ENCODE measurements at places on chromosomes 2 and 18.

- no peak for DNase-seq
These were observed 37.5 kb downstream of the DHRS9 start for GRCh38 chr2:169106563-169107545.

DNA sequence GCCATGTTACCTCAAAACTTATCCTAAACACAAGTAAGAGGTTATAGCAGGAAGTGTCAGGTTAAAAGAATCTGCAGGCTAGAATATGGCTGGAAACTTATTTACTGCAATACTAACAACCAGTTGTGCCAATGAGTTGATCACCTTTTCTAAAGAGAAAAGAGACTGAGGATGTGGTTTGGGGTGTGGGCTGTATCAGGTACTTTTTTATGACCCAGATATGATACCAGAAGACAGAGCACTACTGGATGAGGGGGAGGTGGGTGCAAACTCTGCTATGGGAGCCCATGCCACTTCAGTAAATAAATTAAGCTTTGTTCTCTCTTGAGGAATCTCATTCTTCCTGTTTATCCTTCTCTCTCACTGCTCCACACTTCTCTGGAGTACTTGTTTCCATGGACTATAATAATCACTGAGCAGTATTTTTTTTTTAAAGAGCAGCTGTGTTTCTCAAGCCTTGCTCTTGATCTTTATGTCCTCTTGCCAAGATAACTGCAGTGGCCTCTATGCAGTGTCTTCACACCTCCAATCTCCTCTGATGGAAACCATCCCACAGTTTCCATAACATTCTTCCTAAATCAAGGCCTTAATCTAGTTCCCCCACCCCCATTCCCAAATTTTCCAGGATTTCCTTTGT is 51.2 kb upstream of the NOSTRIN start:
- DNase-seq, result no peak

DNA sequence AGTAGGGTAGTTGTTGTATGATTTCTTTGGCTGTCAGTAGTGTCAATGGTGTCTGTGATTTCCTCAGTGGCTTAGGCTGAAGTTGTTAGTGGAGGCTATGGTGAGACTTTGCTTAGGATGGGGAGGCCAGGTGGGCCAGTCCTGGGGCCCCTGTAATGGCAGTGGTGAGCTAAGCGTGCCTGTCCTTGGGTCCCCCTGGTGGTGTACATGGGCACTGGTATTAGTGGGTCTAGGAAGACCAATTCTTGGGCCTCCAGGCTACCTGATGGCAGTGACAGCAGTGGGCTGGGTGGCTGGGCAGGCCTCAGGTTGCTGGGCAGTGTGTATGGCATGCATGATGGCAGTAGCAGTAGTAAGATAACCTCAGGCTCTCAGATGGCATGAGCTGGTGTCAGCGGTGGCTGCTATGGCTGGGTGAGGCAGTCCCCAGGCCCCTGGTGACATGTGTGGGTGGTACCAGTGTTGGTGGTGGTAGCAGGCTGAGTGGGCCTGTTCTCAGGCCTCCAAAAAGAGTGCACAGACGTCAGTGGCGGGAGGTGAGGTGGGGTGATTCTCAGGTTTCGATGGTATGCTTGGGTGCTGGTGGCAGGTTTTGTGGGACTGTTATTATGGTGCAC is 103.2 kb downstream of the KLHL14 start:
- DNase-seq, result no peak

DNA sequence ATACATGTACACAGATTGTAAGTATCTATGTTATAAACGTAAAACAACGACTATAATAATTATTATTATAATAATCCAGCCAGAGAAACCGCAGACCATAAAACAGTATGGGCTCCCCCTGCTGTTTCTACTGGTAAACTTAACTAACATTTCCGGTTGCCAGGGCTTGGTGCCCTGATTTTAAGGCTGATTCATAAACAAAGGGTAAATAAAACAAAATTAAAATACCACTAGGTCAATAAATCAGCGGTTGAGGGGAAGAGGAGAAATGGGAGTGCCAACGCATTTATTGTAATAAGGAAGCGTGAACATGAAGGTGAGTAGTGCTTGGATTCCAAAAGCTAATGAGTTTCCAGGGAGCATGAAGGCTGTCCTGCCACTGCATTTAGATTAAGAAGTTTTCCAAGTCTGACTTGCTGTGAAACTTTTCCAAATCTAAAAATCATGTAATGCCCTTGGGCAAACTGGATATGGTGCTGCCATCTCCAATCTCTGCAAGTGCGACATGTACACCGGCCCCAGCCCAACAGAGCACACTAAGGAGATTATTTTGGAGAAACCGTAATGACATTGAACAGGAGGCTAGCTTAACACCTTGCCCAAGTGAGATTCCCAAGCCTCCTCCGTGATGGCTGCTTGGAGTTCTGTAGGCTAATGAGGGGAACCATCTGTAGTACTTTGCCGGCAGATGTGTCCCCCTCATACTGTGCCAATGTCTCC is 50.7 kb upstream of the HNRNPA3 start:
- DNase-seq, result no peak

DNA sequence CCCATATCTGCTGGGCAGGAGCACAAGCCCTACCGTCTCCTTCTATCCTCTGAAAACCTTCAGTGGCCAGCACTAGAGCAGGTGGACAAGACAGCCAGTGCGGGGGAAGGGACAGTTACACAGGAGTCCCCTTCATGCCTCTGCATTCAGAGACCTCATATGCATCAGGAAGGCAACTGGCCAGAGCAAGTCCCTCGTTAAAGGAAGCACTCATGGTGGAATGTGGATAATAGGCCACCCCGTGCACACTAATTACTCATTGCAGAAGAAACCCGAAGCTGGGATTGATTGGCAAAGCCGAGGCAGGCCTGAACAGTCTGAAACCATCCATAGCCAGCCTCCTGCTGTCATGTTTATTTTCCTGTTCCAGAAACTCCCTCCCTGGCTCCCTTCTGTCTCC is 11.2 kb downstream of the KIAA2012 start:
- no peak for DNase-seq

DNA sequence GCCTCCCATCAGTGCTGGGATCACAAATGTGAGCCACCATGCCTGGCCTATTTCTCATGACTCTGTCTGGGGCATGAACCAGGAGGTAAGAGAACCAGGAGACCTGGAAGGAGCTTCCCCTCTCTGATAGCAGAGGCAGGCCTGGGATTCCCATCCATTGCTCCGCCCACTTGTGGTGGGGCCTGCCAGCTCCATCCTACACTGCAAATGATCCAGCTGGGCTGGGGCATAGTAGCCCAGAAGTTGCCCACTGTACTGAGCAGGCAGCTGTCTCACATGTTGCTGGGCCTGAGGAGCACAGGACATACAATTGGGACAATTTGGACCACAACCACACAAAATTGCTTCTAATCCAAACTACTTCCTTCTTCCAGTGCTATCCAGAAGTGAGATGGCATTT is 91.0 kb downstream of the MARCHF4 start:
- no peak for DNase-seq

DNA sequence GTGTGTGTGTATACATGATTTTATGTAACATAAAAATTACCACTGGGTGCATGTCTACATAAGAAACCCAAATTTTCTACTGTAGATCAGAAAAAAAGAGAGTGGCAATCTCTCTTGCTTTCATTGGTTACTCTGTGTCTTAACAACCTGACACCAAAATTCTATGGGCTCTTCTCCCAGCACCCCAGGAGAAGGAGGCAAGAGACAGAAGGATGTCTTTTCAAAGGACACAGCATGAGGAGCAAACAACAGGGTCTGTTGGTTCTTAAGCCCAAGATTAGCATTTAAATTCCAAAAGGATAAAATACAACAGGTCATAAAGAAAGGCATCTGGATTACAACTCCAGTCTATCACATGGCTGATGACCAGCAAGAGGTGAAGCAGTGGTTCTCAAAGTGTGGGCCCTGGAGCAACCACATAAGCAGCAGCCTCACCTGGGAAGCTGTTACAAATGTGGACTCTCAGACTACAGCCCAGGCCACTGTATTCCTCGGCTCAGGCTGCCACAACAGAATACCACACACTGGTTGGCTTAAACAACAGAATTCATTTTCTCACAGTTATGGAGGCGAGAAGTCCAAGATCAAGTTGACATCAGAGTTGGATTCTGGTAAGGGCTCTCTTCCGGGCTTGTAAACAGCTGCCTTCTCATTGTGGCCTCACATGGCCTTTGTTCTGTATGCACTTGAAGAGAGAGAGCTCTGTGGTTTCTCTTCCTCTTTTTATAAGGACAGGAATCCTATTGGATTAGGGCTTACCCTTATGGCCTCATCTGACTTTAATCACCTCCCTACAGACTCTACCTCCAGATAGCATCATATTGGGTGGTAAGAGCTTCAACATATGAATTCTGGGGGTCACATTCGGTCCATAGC is 79.8 kb upstream of the RNF152 start:
- DNase-seq, result no peak

GRCh38 chr2:190947711-190948251 is 66.2 kb downstream of the STAT1 start:
- DNase-seq, result no peak

GRCh38 chr2:123468071-123468470 is 557.0 kb upstream of the CNTNAP5 start:
- DNase-seq, result no peak

DNA sequence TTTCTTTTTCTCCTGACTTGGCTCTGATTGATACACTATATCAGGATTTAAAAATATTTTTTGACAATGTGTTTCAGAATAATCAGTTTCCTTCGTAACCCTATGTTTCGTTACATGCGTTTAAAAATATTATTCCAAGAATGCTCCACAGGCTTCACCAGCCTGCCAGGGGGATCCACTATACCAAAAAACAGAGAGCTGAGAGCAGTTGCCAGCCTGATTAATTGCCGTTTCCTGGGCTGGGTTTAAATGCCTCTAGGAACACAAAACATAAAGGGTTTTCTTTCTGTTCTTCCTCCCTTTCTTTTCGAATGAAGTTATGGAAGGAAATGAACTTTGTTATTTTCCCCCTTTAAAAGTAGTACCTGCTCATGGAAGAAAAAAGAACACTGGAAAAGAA is 47.9 kb downstream of the LRRFIP1 start:
- DNase-seq, result no peak

DNA sequence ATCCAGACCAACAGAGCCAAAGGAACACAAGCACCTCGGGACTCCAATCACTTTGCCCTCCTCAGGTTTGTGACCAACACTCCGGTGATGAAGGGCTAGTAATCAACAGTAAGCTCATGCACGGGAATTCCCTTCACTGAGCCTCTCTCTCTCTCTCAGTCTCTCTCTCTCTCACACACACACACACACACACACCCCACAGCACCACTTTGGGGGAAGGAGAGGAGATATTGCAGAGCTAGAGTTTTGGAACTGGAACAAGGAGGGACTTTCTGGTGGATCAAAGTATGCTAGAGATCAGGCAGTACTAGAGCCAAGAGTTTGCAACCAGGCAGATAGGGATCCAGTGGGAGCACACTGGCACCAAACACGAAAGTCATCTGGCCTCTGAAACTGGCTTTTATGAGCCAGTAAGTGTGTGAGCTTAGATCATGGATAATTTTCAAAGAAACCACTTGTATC is 98.7 kb downstream of the ANKRD44 start:
- DNase-seq, result no peak

- no peak for DNase-seq
These were observed 238.2 kb downstream of the TSN start for GRCh38 chr2:121993682-121994081.

DNA sequence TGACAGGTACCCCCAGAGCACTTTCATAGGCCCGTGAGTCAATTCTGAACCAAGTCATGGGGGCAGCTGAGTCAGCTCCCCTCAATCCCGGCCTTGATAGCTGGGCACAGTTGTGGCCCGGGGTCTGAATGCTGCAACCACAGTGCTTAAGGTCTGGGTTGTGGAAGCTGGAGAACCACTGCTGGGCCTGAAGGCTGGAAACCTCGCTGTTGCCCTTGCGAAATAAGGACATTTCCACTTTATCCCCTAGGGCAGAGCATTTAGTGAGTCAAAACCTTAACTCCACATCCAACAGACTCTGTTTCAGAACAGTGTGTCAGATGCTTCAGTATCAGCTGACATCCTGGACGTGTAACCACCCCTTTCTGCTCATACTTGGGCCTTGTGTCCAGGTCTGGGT is 58.6 kb downstream of the SP110 start:
- DNase-seq, result no peak

All from NCI-H1417 treated with DMSO at 0.1 percent for 48 hours (cell line).